ENCODE measurements at places on chromosomes 7 and 10.
A peak's percentile ranks its signal among the peaks of the same experiment; 100 is the strongest.

DNA sequence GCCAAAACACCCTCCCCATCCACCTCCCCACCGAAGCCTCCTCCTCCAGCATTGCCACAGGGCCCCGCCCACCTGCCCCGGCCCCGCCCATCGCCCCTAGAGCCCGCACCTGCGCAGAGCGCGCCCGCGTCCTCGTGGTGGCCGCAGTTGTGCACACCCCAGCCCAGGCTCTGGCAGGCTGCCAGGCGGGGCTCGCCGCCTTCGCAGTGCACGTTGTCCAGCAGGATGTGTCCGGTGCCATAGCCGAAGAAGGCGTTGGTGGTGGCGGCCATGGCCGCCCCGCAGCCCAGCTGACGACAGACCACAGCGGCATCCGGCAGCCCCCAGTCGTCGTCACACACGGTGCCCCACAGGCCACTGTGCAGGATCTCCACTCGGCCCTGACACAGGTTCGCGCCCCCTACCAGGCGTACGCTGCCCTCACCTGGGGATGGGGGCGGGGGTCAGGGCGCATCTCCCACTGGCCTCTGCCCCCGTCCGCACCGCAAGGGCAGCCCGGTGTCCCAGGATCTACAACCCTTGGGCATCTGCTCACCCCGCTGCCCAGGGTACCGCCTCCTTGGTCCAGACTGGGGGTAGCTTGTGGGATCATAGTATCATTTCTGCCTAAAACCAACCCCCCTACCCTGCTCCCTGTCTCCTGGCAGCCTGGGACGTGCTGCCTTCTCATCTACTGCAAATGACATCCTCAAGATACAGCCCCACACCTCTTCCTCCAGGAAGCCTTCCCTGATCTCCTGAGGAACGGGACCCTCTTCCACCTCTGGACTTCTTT, 11.9 kb downstream of the SSC4D start:
- DNase-seq = peak; percentile 90

DNA sequence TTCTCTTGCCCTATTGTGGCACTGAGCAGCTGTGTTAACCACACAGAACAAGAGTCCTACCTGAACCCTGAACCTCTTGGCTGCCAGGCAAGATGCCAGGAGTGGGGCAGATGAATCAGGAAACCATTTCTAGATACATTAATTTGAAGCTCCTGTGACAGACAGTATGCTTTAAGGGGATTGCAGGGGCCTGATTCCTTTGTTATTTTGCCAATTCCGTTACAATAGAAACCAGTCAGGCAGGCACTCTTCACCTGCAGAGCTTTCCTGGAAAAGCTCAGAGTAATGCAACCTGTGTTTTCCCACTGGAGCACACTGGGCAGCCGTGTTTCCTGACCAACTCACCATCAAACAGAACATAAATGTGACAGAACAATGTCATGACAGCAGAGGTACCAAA, 233.1 kb downstream of the BMPER start:
- DNase-seq = no peak

- DNase-seq = peak; percentile 74
Observed at GRCh38 chr7:36192053-36192824, 39.2 kb downstream of the EEPD1 start.

DNA sequence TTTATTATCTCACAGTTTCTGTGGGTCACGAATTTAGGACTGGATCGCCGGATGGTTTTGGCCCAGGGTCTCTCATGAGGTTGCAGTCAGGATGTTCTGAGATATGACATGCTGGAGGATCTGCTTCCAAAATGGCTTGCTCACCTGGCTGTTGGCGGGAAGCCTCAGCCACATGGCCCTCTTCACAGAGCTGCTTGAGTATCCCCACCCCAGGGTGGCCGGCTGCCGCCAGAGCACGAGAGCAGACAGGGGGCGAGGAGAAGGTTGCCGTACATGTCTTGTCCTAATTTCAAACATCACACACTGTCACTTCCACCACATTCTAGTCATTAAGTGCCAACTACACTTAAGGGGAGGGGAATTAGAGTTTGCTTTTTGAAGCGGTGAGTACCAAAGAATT, 365.8 kb downstream of the FGFR2 start:
- no peak for DNase-seq

DNA sequence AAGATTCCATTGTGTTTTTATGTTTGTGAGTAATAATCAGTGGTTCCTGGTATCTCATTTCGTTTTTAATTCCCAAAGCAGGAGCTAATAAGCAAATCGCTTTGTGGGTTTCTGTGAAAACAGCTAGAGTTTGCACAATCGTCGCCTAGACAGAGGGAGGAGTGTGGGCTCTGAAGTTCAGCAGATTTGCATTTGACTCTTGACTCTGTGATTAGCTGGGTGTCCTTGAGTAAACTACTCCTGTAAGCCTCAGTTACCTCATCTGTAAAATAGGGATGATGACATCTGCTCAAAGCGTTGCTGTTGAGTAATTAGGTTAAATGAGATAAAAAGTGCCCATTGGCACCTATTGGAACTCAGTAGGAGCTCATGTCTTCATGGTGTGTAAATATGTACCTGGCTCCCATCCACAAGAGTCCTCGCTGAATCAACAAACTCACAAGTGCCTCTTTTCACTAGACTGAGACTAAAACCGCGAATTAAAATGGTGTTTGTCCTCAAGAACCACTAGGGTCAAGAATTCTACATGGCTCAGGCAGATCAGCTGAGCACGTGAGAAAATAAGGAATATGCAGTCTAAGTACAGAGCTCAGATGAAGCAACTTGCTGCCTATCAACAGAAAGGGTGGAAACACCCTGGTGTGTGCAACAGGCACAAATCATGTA, 385.8 kb upstream of the C7orf33 start:
- no peak for DNase-seq

GRCh38 chr7:36389371-36390198, at the start of gene ANLN:
ANLN (plus strand) TSS chr7:36389862; CDS start chr7:36390027, 165 bp downstream.
- peak; percentile 95 for DNase-seq

DNA sequence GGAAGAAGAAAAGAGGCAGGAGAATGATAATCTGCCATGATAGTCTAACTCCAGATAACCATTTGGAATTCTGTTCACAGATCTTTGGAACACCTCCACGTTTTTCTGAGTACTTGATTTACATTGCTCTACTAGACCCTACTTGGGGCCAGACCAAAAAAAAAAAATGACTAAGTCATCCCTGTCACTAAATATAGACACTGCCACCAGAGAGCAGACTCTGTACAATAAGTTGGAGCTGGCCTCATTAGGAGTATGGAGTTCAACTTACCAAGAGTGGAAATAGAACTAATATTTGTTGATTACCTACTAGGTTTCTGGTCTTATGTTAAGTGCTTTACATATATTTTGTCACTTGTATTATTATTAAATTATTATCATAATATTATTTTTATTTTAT, 80.9 kb upstream of the ZNF800 start:
- DNase-seq = peak; percentile 5

- DNase-seq = no peak
Observed at GRCh38 chr7:159158125-159158887, 13.6 kb upstream of the VIPR2 start.
